Panc1 (cell line): ENCODE measurements at places on chromosomes 2 and 18. TPM values are rescaled to one million over a fixed set of nuclear protein-coding genes. Genes with fewer than 3 reads are reported as not detected.

Gene PFN4
- 1.3 TPM for total RNA-seq

GRCh38 chr2:167187978-167188967, 300.0 kb downstream of the XIRP2 start:
- DNase-seq = no peak

GRCh38 chr2:157256626-157257025, 879 bp upstream of the GALNT5 start:
- DNase-seq = no peak

Gene CDH19
- total RNA-seq = not detected

Gene ADCYAP1
- not detected for total RNA-seq

DNA sequence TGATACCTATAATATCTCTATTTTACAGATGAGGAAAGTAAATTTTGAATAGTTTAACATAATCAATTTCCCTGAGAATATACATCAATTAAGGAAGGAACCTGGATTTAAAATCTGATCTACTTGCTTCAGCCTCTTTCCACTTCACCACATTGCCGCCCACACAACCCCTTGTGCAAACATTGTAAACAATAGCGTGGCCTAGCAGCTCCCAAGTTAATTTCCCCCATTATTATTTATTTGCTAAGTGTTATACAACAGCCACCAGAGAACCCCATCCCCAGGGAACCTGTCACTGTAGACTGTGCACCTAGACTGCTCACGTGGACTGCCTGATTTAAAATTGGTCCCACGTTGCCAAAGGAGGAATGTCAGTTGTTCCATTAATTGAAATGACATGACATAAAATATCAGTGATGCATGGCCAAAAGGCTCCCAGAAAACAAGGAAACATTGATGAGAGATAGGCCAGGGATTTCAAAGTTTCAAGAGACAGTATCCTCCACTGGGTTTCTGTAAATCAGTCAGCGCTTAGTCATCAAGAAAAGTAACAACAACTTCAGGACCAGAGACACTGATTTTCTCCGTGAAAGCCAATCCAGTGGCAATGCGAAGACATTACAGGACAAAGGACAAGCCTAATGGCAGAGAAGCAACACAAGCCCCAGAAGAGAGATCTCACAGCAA, 41.3 kb downstream of the SCG2 start:
- DNase-seq = no peak

Gene PRKAG3
- total RNA-seq = not detected

GRCh38 chr2:113876503-113877387, 13.1 kb upstream of the ACTR3 start:
- DNase-seq = no peak

- no peak for DNase-seq
These were observed 95.0 kb downstream of the DDX1 start for GRCh38 chr2:15686643-15687042.

Gene CAPN14
- total RNA-seq = 0.05 TPM

Gene TTN
- 0.13 TPM for total RNA-seq

GRCh38 chr18:13136904-13137669, 81.5 kb upstream of the LDLRAD4 start:
- DNase-seq = no peak

Gene EGR4
- 0.08 TPM for total RNA-seq

DNA sequence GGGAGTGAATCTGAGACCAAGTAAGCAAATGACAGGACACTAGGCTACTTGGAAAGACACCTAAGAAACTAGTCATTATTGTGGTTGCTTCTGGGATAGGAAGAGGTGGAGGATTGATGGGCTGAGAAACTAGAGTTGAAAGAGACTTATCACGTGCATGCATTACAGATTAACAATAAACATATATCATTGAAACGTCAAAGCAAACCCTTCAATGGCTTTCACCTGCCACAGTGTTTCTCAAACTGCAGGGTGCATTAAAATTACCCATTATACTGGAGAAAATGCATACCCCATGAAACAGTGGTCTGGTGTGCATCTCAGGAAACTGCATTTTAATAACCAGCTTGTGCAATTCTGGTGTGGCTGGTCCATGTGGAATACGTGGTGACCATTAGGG, 318.8 kb downstream of the SMAD2 start:
- DNase-seq = no peak
